ENCODE measurements at places on chromosomes 6 and 20.
A peak's percentile ranks its signal among the peaks of the same experiment; 100 is the strongest.

DNA sequence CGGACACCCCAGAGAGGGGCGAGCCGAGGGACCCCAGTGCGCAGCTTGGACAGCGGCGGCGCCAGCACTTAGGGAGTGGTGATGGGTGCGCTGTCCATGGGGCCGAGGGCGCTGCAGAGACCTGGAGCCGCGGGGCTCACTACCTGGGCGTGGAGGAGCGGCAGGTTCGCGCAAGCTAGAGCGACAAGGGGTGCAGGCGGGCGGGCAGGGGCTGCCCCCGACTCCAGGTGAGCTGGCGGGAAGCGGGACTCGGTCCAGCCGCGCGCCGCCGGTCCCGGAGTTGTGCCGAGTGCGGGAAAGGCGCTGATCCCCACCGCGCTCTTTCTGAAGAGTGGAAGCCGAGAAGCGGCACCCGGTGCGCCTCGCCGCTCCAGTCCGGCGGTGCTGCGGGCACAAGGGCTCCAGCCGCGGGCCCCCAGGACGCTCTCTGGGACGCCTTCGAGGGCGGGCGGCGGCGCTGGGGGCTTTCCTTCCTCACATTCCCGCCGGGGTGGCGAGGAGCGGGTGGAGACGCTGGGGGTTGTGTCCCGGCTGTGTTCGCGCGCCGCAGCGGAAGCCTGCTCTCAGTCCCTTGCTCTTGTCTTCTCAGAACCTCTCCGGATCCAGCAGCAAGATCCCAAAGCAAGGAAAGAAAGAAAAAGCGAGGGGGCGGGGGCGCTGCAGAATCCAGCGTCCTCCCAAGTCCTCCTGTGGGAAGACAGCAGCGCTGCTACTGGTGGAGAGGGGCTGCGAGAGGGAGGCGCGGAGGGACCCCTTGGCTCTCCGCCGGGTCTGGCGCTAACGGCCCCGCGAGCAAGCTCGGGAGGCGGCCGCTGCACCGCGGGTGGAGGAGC, at the start of gene B3GAT2:
B3GAT2 (minus strand) TSS at position 610 of the 833 bp plus-strand sequence. CDS start 631 bp downstream, outside the sequence.
- no peak for DNase-seq

- DNase-seq: no peak
These were observed 14.1 kb upstream of the TCFL5 start for GRCh38 chr20:62875419-62876361.

DNA sequence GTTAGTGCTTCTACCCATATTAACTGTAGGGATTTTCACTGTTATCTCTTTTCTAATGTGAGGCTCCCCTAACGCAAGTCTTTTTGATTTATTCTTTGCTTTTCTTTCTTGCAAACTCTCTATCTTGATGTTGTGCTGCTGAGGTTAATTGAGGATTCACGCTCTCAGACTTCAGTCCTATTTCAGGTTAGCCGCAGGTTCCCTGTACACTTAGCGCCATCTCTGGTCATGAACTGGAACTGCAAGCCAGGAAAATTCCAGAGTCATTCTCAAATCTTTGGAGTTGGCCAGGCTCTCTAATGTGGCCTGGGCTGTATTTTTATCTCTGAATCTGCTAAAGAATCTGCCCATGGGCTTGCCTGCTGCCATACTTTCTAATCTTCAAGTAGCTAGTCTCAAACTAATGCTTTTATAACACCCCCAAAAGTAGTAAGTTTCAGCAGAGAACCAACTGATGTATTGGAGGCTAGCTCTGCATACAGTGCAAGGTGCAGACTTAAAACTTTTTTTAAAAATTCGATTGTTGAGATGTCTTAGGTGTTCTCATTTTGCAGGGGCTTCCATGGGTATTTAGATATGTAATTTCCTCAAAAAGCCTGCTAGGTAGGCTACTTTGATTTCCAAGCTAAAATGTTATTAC, 91.1 kb upstream of the OPRM1 start:
- DNase-seq: no peak

GRCh38 chr20:6863355-6863754, 95.9 kb downstream of the BMP2 start:
- no peak for DNase-seq

- DNase-seq: no peak
These were observed 50.9 kb upstream of the EZR start for GRCh38 chr6:158869826-158870648.

- no peak for DNase-seq
These were observed 18.3 kb upstream of the PYGB start for GRCh38 chr20:25229486-25230165.

DNA sequence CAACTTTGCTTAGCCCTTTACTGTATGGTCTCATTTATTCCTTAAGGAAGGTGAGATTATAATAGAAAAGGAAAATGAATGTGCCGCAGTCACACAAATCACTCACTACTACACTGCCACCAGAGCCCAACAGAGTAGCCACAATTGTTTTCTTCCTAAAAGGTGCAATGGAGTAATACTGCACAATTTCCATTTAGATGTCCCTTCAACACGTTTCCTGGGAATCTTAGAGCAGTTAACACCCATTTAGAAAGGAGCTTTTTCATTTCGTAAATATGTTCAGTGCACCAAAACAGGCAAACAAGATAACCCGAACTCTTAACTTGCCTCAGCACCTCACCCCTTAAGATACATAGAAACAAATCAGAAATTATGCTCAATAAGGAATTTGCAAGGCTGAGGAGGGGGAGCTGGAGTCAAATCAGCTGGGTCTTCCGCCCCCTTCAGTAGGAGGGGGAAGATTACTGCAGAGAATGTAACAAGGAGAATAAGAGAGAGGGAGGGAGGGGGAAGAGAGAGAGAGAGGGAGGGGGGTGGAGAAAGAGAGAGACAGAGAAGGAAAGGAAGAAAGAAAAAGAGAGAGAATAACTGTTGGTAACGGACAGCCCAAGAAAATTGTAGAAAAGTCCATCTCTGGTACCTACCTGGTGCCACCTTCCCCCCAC, 155.5 kb downstream of the BCAS1 start:
- DNase-seq: no peak

DNA sequence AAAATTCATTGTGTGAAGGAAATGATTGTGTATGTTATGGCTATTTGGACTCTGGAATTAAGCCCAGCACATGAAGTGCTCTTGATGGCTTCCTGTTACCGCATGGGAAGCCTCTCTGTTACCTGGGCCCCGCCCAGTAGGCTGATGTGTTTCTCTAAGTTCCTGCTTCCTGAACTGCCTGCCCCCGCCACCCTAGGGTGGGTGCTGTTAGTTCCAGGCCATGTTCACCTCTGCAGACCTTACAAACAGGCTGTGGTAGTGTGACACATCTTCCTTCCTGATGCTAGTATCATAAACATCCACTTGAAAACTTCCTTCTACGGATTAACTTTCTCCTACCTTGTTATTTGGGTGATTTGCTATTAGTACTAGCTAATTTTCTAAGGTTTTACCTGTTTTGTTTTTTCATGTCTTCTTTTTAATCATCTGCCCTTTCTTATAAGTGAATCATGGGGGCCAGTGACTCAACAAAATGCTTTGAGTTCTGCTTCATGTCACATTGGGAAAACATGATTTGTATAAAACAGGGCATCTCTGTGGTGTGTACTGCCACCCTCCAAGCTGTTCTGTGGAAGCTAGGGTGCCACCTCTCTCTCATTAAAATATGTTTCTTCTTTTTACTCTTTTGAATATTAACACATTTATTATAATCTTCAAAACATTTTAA, 40.6 kb downstream of the SH3BGRL2 start:
- DNase-seq: peak; percentile 4

GRCh38 chr6:137095093-137095492, 50.3 kb upstream of the IL20RA start:
- DNase-seq: no peak

DNA sequence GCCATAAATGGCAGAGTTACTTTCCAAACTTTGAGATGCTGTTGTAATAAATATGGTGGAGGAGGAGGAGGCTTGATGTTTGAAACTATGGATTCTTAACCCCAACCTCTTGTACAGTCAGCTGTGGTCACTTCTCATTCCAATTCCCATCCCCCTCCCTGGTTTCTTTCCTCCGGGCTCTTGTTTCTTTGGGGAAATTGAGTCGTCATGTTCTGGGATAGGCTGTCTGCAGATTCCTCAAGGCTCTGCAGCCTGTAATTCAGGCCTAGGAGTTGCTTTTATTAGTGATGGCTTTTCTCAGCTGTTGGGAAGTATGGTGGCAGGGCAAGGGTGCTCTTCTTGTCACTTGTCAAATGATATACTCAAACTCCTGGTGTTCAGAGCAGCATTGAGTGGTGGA, 2.6 kb downstream of the PTK7 start:
- DNase-seq: no peak
